ENCODE measurements at places on chromosomes 7 and 10.
A peak's percentile ranks its signal among the peaks of the same experiment; 100 is the strongest.

- DNase-seq = no peak
Observed at GRCh38 chr7:127089146-127089545, 163.6 kb downstream of the GRM8 start.

DNA sequence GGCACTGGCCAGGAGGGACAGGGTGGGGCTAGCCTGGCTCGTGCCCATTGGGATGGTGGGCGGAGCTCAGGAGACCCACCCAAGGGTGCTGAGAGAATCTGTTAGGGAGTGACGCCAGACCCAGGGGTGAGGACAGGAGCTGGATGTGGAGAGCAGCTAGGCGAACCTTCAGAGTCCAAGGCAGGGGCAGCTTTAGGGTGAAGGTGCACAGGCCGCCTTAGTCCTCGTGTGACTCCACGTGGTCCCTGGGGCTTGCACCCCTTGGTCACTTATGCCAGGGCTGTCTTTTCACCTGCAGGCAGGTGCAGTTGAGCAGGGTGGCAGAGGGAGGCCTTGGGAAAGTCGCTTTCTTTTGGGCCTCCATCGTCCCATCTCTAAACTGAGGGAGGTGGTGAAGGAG, 4.3 kb downstream of the RAMP3 start:
- DNase-seq = no peak

DNA sequence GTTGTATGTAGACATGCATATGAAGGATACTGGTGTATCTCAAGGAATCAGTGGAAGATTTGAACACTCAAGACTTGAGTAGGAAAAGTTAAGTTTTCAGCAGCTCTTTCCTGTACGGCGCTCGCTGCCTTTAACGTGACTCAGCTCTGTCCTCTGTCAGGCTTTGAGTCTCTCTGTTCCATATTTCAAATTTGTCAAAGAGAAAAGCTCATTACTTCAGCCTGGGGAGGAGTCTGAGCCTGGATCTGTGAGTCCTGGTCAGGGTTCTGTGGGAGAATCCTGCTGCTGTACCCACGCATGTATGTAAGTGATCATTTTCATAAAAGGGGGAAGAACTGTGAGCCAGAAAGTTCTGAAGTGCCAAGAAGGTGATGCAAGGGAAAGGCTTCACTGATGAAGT, 13.8 kb upstream of the MPP7 start:
- no peak for DNase-seq

- DNase-seq = peak; percentile 66
Observed at GRCh38 chr7:28853834-28854749, 104.0 kb downstream of the TRIL start.

GRCh38 chr10:70549351-70549961, 53.1 kb downstream of the PRF1 start:
- no peak for DNase-seq

DNA sequence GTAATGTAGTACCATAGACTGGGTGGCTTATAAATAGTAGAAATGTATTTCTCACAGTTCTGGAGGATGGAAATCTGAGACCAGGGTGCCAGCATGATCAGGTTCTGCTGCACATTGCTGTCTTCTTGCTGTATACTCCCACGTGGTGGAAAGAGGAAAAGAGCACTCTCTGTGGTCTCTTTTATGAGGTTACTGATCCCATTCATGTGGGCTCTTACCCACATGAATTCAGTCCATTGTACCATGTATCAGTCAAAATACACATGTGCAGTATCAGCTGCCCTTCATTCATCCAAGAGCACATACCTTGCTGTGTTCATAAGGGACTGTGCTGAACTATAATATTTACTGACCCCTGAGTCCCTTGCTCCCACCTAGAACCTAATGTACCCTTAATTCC, 17.1 kb downstream of the PNLIPRP2 start:
- DNase-seq = no peak

DNA sequence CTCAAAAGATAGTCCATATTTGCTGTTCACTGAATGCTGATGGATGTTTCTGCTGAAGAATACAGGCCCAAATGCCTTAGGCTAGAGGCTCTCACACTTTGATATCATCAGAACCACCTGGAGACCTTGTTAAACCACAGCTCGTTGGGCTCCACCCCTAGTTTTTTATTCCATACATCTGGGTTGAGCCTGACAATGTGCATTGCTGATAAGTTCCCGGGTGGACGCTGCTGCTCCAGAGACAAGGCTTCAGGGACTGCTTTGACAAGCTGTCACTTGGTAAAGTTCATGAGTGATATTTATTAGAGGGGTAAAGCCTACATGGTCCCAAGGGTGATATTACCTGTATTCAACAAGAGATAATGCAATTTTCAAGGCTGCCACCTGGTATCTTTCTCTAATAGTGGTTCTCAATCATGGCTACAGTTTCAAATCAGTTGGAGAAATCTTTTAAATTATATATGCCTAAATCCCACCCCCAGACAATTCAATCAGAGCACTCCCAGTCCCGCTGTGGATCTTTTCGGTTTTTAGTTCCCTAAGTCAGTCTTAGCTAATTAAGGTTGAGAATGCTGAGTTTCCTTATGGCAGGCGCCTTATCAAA, 107.1 kb upstream of the GSDME start:
- DNase-seq = no peak

- no peak for DNase-seq
Observed at GRCh38 chr10:5373891-5374611, 9.3 kb downstream of the UCN3 start.

GRCh38 chr10:48505394-48506112, 99.3 kb downstream of the ARHGAP22 start:
- DNase-seq = peak; percentile 28

GRCh38 chr10:12484002-12484918, 134.9 kb downstream of the CAMK1D start:
- DNase-seq = no peak
